ENCODE measurements at places on chromosomes 16 and 17.

- no peak for DNase-seq
Observed at GRCh38 chr16:2151188-2152091, 3.0 kb downstream of the RAB26 start.

DNA sequence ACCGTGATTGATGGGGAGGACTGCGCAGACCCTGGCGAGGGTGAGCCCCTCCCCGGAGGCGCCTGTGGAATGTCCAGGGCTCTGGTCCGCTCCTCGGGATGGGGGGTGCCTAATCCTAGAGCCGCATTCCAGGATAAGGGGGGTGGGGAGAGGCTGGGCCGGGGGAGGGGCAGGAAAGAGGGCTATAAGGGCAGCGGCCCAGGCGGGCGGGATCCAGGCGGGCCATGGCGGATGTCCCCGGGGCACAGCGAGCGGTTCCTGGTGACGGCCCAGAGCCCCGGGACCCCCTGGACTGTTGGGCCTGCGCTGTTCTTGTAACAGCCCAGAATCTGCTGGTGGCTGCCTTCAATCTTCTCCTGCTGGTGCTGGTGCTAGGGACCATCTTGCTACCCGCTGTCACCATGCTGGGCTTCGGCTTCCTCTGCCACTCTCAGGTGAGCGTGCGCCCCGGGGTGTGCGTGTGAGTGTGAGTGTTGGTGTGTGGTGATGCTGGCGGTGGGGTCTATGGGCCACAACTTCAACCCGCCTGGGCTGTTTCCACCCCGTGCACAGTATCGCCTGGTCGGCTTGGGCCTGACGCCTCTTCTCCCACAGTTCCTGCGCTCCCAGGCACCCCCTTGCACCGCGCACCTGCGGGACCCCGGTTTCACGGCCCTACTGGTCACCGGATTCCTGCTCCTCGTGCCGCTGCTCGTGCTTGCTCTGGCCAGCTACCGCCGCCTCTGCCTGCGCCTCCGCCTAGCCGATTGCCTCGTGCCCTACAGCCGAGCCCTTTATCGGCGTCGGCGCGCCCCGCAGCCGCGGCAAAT is at the start of gene TMEM88:
Gene TMEM88 (plus strand): TSS at position 216 of the 809 bp plus-strand sequence. CDS start 9 bp downstream, at position 225.
- no peak for DNase-seq

GRCh38 chr16:1941162-1942046 is 1.6 kb downstream of the MSRB1 start:
- DNase-seq, result no peak

DNA sequence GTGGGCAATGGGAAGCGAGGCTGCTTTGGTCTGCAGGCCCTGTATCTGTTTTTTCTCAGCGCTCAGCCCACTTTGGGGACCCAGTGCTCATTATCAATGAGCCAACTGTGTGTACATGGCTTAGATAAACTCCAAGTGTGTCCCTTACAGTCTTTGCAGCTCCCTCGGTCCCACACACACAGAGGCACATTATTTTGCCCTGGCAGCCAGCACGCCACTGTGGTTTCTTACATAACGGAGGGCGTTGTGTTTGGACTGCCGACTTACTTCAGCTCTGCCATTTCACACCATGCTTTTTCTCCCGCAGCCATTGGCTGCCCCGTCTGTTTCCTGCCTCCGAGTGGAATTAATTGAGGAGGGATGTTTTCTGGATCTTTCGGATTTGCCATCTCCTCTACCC is 56.5 kb upstream of the CLEC18A start:
- no peak for DNase-seq

GRCh38 chr16:83992624-83993023 is 24.6 kb downstream of the NECAB2 start:
- DNase-seq, result no peak

All from NCI-H748 treated with DMSO at 0.1 percent for 48 hours (cell line).